ENCODE measurements at places on chromosomes 3 and 15.

GRCh38 chr3:112001526-112001925 lies 2.8 kb downstream of the TAGLN3 start:
- DNase-seq: no peak

- no peak for DNase-seq
Observed at GRCh38 chr15:47184908-47185801, 532.1 kb upstream of the SEMA6D start.

- DNase-seq: no peak
Observed at GRCh38 chr3:62325896-62326295, 47.5 kb downstream of the FEZF2 start.

GRCh38 chr15:100285641-100286295 lies 56.0 kb downstream of the ADAMTS17 start:
- DNase-seq: no peak

DNA sequence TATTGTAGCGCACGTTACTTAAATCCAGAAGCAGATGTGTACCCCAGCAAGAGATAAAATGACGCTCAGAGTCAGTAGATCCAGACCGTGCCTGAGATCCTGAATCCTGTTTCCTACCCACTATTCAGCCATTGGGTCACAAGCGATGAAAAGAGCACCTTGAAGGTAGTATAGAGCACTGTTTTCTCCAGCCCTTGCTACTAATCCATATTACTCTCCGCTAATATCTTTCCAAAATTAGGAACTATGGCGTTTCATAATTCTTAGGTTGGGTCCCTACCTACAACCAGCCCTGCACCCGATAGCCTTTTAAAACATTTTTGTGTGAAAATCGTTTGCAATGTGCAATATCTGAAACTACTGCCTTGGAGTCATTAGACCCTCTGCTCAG lies 596 bp downstream of the BTD start:
- no peak for DNase-seq

GRCh38 chr3:177114253-177114652 lies 83.0 kb downstream of the TBL1XR1 start:
- no peak for DNase-seq
